Hypothalamus (tissue), 51 donors: ENCODE measurements at places on chromosomes 4 and X.
A peak's percentile ranks its signal among the peaks of the same experiment; 100 is the strongest.

DNA sequence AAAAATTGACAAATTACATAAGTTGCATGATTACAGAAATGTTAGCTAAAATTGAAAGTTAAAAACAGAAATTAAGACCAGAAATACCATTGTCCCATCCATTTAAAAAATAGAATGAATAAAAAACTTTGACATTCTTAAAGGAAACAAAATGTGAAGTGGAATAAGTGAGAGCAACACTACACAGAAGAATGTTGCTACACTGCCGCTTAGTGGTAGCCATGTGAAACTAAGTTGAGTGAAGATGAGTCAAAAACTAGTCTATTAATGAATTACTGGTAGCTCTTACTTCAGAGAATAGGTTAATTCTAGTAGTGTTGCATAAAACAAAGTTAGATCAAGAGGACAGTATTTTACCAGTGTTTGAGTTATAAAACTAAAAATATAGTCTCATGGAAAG lies 571.0 kb upstream of the KLHL4 start:
- DNase-seq = no peak

GRCh38 chrX:77597090-77597489 lies 149.9 kb downstream of the FGF16 start:
- no peak for DNase-seq

DNA sequence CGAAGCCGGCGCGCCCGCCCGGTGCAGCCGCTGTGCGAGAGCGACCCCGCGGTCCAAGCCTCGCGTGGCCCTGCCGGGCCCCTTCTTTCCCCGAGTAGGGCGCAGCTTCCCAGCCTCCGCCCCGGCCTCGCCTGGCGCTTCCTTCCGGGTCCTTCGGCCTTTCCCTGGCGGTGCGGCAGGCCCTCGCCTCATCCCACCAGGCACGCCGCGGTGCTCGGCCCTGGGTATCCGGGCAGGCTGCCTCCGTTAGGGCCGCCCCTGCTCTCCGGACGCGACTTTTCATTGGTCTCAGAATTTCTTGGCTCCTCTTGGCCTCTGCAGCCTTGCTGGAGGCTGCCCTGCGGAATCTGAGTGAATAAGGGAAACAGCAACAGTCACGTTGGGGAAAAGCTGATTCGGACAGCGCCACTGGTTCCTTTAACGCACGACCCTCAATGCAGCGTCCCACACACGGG lies 429 bp downstream of the UVSSA start:
- DNase-seq = no peak

DNA sequence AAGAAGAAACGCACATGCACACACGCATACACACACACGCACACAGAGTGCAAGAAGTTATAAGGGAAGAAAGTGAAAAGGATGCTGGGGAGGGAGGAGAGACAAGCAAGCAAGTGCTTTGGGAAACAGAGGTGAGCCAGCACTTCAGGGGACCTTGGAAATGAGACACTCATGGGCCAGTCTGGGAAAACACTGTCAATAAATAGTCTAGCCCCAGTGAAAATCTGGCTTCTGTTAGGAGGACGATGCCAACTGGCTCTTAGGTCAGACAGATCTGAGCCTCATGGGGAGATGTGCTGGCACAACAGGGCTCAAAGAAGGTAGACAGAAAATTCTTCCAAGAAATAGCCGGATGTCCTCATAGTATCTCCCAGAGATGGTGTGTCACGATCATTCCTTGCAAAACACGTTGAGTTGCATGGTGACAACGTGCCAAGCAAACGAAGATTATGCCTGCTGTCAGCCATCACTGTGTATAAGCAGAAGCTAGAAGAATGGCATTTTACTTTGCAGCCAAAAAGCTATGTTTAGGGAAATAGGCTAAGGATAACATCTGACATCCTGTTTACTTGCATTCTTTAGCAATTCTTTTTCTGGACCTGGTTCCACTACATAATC lies 557 bp upstream of the ARHGEF6 start:
- DNase-seq = no peak

DNA sequence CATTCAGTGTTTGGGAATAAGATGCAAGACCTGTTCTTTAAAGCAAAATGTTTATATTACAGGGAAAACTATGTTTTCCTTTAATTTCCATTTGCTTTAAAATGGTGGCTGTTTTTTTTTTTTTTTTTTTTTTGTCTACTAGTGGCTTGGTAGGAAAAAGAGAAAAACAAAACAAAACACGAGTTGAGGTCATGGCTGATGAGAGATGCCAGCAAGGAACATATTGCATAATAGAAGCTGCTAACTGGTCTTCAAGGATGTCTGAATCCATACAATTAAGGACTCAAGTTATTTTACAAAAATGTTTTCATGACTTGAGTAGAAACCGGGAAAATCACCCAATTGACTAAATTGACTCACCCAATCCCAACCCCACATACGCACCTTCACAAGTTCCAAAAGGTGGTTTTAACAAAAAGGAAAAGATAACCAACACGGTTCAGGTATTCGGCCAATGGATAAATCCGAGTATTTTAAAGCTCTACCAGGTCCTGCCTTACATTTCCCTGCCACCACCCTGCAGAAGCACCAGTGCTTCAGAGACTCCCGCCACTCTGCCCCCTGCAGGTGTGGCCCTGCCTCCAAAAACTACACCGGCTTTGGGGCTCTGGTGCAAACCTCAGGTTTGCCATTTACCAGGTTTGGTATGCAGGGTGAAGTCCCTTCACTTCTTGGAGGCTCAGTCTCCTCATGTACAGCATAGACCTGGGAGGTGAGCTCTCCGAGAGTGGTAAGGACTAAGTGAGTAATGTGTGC lies 27.1 kb downstream of the PIR start:
- no peak for DNase-seq

DNA sequence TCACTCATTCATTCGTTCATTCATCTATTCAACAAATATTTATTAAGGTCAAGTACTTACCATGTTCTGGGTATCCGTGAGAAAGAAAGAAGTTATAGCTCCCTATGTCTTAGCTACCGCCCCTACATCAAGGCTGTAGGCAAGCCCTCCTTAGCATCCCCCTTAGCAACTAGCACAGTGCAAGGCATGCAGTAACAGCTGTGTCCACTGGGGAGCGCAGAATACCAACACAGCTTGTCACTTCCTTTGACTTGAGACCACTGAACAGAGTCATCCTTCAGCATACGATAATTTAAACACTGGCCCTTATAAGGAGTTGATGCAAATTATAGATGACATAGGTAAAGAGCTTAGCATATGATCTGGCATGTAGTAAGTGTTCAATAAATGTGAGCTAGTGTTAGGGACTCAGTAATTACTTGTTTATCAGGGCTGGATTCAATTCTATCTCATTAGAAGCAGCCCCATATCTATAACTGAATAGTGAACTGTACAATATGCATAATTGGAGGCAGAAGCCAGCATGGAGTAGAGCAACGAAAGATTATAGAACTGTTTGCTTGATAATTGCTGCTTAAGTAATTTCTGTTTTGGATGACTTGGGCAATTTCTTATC lies 8.7 kb downstream of the KIAA1210 start:
- DNase-seq = no peak

DNA sequence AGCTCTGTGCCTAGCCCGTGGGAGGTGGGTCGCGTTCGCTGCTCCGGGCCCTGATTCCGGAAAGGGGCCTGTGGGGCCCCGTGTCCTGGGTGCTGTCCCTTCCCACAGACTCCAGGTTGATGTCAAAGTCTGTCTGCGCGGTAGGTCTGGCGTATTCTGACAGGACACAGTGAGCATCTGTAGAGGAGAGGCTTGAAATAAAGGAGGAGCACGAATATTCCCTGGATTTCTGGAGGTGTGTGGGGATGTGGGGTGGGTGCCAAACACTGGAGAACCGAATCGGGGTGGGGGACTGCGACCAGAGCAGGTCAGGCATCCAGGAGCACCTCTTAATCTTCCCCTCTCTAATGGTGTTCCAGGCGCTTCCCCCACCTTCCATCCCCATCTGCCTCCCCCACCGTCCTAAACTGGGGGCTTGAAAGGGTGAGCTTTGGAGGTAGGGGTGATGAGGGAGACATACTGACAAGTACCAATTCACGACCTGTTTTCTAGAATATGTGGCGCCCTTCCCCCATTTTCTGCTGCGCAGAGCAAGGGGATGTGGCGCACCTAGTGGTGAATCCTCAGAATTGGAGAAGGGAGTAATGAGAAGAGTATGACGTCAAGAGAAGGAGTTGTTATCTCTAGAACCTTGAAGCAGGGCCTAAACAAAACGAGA lies 877 bp downstream of the GPRASP1 start:
- peak; percentile 20 for DNase-seq

GRCh38 chr4:2745981-2746806 lies 9.9 kb downstream of the TNIP2 start:
- DNase-seq = no peak
